ENCODE measurements at places on chromosomes 11 and 22.
A peak's percentile ranks its signal among the peaks of the same experiment; 100 is the strongest.

DNA sequence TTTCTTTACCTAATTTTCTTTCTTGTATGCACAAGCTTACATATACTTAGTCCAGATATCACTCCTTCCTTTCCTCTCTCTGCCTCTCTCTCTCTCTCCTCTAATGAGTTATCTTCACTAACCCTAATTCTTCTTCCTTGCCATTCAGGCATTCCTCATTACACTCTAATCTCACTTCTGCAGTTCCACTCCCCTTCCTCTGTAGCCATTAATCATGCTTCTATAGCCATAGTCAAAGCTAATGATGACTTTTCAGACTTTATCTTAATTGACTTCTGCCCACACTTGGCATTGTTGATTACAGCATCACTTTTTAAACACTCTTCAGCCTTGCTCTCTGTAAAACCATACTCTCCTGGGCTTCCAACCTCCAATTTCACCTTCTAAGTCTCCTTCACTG, 35.3 kb upstream of the SC5D start:
- DNase-seq, result peak; percentile 83

GRCh38 chr22:29190051-29190450, 15.6 kb upstream of the EMID1 start:
- no peak for DNase-seq

GRCh38 chr11:122995526-122995925, 13.9 kb upstream of the BSX start:
- no peak for DNase-seq

DNA sequence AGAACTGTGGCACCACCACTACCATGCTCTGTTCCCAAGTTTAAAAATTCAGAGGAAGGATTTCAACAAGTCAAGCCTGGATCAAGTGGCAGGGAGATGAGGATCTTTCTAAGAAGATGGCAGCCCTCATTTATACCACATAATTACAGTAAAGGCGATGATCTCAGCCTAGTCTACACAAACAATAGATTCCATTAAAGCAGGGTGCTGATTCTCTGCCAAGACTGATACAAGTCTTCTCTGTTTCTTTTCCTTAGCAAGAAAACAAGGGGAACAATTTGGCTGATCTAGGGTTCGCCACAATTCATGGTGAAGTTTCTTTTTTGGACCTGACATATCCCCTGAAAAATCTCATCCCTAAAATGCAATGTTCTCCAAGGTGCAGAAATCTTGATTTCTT, 73.9 kb downstream of the PPFIBP2 start:
- no peak for DNase-seq

DNA sequence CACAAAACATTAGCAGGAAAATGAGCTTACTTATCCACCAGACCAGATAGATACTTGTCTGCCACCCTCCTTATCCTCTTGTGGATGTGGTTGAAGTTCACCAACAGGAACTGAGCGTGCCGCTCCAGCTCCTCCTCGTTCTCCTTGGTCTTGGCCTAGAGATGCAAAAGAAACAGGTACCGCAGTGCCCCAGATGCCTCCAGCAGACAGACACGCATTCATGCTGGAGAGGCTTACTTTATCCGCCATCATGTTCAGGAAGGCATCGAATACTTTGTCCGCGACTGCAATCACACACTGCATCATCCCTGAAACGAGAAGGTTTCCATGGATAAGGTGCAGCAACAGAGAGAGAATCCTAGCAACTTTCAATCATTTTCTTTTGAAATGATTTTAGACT, 21.0 kb upstream of the SERPIND1 start:
- DNase-seq, result no peak

- DNase-seq, result no peak
These were observed 70.7 kb upstream of the AKIP1 start for GRCh38 chr11:8839957-8840945.

DNA sequence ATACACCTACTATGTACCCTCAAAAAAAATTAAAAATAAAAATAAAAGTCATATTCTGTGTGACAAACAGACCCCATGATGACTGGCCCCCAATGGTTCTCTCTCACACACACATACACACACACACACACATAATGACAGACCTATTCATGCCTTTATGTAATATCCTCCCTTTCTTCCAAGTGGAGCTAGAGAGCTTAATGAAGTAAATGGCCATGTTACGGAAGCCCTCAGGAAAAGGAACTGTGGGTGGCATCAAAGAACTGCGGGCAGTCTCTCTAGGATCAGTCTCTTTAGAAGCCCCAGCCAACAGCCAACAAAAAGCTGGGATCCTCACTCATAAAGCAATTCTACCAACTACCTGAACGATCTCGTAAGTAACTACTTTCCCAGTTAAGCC, 125.5 kb downstream of the SIK3 start:
- DNase-seq, result no peak

- no peak for DNase-seq
These were observed 376.5 kb downstream of the BUD13 start for GRCh38 chr11:116396331-116396730.

DNA sequence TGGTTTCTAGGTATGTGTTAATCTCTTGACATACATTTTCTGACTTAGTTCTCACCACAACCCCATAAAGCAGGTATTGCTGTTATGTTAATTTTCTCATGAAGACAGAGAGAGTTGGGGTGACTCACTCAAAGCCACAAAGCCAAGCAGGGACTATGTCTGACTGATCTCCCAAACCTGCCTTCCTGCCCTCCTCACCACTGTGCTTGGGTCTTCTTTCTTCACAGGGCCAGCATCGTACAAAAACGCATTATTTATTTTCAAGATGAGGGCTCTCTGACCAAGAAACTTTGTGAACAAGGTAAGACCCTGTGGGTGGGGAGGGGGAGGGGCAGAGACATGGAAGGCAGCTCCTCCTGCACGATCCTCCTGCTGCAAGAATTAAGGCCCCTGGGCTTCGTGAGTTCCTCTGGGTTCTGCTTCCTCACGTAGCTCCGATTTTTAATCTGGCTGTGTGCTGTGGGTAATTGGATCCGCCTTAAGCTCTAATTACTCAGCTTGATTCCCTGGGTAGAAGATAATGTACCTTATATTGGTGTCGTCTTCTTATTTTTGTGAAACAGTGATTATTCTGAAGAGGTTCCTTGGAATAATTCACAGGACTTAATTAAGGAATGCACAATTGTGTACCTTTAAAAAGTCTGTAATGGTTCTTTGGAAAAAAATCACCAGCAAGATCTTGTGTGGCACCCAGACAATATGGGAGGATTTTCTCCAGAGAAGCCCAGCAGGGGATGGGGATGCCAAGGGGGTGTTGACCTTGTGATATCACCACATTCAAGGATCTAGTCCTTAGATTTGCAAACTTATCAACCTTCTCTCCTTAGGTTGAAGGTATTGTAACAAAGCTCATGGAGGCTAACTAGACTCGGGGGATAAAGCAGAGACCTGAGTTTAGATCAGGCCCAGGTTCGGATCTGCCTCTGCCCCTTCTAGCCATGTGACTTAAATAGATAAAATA, 112.9 kb downstream of the SPON1 start:
- no peak for DNase-seq

GRCh38 chr22:19977296-19978243, 36.0 kb upstream of the TXNRD2 start:
- no peak for DNase-seq

GRCh38 chr22:19689408-19689807, 24.9 kb upstream of the SEPTIN5 start:
- no peak for DNase-seq

DNA sequence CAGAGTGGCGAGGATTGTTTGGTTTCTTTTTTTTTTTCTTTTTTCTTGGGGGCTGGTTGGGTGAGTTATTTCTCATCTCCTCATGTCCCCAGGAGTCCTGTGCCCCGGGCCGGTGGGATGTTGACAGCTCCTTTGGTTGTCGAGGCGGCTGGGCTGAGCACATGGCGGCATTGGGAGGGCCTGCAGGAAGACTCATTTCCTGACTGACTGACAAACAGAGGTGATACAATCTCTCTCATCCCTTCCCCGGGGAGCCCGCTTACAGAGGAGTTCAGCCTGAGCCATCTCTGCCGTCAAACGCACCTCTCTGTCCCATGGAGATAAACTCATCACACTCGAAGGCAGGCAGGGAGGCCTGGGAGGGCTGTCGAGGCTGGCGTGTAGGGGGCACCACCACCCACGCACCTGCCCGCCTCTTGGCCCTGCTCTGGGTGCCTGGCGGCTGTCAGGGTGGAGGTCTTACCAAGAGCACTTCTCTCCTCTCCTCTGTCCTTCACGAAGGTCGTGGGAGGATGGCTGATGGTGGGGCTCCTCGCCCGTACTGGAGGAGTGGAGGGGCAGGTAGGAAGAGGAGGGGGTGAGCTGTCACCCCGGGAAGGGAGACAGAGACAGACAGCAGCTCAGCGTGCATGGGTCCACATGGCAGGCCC, 60.0 kb upstream of the NECTIN1 start:
- DNase-seq, result no peak

- no peak for DNase-seq
These were observed 31.6 kb upstream of the CBX7 start for GRCh38 chr22:39183991-39184585.

DNA sequence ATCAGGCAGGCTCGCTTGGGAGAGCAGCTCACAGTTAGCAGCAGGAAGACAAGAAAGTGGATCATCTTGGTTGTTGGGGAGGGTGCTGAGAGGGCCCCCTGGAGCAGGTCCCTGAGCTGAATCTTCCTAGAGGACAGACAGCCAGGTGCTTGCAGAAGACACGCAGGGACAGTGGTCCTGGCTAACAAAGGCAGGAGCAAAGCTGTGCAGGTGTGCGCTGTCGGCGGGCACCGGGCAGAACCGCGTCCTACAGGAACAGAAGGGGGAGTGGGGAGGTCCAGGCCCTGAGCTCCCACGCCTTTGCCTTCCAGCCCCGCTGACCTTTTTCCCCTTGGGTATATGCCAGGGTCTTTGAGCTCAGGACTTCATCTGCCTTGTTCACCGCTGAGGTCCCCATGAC, 30.1 kb upstream of the PARVB start:
- DNase-seq, result no peak

DNA sequence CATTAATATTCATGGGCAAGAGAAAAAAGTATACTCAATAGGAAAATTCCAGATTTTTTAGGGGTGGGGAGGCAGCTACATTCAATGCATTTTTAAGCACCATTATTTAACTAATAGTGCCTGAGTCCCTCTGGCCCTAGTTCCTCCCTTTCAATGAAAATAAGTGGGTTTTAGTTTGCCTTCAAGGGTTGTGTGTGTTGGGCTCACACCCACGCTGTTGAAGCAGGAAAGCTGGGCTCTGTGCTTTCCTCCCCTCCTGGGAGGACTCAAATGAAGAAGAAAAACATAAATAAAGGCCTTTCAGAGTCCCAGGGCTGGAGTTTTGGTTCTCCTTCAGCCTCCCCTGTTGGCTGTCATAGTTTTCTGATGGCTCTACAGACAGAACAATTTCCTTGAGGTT, 366.2 kb downstream of the MIAT start:
- DNase-seq, result no peak

DNA sequence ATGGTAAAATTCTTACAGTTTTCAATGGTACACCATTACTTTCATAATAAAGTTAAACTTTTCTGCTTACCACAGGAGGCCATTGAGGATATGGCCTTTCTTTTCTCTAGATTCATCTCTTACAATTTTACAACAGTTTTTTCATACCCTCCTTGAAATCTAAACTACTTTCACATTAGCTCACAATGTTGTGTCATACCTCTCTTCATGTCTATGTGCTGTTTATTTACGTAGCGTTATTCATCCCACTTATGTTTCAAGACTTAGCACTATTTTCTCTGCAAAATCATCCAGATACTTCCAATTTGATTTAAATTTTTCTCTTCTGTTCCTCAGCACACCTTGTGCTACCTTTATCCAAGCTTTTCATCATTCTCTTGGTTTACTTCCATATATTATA, 123.3 kb downstream of the METTL15 start:
- no peak for DNase-seq

DNA sequence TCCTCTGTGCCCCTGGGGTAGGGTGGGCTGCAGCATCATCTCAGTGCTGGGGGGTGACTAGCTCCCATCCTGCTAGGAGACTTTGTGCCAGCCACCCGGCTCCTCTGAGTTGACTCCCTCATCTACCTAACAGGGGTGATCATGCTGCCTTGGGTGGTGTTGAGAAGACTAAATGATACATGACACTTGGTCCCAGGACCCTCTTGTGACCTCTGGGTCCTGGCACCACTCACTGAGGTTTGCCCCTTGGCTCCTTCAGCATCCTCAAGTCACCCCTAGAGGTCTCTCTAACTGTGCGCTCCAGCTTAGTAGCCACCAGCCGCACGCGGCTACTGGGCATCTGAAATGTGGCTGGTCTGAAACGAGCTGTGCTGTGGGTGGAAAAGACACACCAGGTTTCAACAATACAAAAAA, 72.1 kb downstream of the LRRC32 start:
- DNase-seq, result peak; percentile 94

DNA sequence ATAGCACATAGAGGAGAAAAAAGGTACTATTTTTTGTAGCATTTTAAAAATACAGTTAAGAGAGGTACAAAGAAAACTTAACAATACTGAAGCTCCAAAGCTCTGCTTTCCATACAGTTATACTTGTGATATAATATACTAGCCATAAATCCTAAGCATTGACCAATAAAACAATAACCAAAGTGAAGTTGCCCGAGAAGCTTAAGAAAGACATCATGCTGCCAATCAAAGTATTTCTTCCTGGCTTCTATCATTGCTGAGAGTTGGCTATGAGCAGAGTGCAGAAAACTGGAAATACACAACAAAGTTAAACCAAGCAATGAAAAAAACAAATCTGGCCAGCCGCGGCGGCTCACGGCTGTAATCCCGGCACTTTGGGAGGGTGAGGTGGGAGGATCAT, 84.2 kb downstream of the RBFOX2 start:
- no peak for DNase-seq

DNA sequence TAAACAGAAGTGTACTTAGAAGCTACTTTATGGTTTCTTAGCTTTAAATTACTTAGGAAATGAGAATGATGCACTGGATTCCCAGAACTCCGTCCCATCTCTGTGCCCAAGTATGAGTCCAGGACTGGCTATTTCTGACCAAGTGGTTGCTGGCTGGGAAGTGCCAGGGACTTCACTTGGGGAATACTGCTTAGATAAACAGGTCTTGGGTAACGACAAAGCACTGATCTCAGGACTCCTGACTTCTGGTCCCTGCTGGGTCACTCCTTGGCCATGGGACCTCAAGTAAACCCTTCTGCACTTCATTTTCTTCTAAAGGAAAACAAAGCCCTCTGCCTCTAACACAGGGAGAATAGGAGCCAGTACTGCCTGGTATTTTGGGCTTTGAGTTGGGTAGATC, 27.9 kb downstream of the ABTB2 start:
- DNase-seq, result no peak

GRCh38 chr11:64935359-64936081, at the start of gene GPHA2:
TSS of gene GPHA2 (minus strand) at chr11:64935893. CDS start at chr11:64935460, 433 bp downstream.
- no peak for DNase-seq

DNA sequence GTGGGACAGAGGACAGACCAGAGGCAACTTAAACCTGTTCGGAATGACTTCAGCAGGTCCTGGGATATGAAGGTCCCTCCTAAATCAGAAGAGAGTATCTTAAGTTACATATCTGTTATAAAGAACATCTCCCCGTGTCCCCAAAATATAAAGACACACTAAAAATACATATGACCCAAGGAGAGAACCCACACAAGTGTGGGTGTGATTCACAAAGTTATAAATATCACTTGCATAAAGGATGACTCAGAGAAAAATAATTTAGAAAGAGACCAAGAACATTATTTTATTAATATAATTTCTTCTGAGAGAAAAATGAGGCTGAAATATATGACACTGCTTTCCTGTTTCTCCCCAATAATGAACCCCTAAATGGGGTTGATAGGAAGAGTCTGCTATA, 14.2 kb downstream of the OR5B21 start:
- DNase-seq, result no peak

Measured in OCI-M1 (cell line).